ENCODE measurements at places on chromosomes 3 and 15.

DNA sequence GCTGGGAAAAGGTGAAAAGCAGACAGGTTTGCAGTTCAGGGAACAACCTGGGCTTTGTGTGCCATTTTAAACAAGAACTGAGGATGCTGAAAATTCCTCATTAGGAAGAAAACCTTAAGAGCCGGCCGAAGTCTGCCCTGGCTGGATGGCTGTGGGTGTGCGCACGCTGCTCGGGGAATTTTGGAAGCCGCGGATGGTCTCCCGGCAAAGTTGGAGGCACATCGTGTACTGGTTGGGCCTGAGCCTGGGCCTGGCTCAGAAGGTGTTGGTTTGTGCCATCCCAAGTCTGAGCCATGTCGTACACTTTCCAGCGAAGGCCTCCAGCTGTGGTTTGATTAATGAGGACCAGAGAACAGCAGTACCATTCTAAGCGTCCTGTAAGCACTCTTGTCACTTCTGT is 188.2 kb downstream of the ATP10A start:
- no peak for DNase-seq

GRCh38 chr3:189249987-189250386 is 78.2 kb downstream of the TPRG1 start:
- DNase-seq = peak; percentile 3

DNA sequence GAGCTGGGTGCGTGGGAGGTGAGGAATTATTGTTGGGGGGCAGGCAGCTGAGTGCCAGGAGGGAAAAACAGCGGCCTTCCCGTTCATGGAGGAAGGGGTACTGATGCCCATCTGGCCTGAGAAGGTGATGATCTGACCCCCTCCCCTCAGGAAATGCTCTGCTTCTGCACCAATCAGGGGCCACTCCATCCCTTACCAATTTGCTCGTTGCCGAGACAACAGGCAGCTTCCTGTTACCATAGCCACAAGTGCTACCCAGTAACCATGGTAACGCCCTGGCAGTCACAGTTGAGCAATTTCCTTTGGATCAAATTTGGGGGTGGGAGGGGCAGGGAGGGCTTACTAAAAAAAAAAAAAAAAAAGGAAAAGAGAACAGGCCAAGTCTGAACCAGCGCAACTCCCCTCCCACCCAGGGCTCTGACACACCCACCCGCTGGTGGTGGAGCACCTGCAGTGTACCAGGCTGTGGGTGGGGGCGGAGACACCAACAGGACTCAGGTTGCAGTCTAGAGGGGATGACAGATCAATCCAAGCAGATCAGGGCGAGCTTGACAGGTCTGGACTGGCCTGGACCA is 13.7 kb downstream of the CELF6 start:
- no peak for DNase-seq

- no peak for DNase-seq
Measured at GRCh38 chr3:147518465-147518864, 109.3 kb downstream of the ZIC1 start.

- DNase-seq = no peak
Measured at GRCh38 chr3:170493712-170494182, 75.1 kb downstream of the CLDN11 start.

GRCh38 chr3:13370055-13370454 is 50.1 kb downstream of the NUP210 start:
- no peak for DNase-seq

DNA sequence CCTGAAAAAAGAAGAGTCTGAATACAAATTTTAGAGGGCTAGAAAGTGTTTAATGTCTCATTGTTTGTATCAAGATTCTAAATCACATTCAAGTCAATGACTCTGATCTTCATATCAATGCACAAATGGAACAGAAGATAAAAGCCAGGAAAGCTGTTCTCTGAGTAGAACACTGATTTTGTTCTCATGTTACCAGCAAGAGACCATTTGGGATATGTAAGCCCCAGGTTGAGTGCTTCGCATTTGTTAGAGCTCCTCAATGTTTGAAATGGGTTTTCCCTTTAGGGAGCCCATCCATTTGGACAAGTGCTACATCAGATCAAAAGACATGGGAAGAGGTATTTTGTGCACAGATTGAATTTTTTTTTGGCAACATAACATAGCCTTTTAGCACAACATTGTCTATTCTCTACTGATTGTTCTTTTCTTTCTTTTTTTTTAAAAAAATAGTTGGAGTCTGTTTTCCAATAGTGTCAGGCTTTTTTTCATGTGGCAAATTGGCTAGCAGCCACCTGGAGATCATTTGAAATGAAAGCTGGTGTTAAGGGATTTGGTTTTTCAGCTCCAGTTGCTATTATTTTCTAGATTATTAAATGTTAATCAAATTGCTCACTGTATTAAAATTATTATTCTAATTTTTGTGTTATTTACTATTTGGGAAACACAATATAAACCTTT is 74.5 kb upstream of the ZPLD1 start:
- no peak for DNase-seq

DNA sequence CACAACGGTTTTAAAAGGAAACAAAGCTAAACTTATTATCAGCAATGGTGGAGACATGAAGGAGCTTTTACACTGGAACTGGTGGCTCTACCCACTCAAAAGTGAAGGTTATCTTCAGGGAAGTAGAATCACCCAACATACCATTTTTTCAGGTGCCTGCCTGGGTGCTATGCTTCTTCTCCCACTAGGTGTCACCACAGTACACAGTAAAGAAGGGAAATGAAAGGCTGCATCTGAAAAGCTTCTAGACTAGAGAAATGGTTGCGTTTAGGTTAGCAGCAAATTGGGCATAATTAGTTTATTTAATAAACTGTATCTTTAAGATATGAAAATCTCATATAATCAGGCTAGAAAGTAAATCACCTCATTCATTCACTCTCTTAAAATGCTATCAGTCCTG is 47.0 kb upstream of the SELENOK start:
- DNase-seq = no peak

DNA sequence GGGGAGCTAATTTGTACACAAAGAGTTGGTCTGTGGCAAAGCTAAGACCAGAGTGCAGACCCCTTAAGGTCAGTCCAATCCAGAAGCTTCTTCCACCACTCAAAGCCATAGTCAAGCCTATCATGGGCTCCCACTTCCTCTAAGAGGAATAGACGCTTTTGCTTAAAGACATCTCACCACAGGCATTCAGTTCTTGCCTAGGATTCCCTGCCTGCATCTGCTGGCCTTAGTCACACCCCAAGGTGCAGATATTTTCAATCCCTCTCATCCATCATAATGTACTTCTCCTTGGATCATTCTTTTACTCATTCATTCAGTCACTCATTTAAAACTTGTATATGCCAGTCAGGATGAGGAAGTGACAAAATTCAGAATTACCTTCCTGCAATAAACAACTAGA is 179.6 kb upstream of the STT3B start:
- DNase-seq = no peak

- DNase-seq = no peak
Measured at GRCh38 chr15:33722005-33722672, 246.2 kb upstream of the CHRM5 start.

DNA sequence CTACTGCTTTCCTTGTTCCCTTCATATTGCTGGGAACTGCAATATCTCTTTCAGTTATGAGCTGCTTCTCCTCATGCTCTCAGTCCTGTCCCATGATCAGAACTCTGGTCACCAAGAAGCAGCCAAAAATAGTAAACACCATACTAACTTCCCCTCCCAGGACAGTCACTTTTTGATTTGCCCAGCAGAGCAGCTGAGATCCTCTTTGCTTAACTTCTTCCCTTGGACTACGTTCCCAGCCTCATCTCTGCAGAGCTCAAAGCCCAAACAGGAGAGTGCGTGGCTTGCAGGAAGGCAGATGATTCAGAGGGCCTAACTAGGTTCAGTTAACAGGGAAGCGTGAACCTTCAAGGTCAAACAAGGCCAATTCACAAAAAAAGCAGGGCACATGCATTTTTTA is 153.2 kb downstream of the CTNNB1 start:
- DNase-seq = no peak

DNA sequence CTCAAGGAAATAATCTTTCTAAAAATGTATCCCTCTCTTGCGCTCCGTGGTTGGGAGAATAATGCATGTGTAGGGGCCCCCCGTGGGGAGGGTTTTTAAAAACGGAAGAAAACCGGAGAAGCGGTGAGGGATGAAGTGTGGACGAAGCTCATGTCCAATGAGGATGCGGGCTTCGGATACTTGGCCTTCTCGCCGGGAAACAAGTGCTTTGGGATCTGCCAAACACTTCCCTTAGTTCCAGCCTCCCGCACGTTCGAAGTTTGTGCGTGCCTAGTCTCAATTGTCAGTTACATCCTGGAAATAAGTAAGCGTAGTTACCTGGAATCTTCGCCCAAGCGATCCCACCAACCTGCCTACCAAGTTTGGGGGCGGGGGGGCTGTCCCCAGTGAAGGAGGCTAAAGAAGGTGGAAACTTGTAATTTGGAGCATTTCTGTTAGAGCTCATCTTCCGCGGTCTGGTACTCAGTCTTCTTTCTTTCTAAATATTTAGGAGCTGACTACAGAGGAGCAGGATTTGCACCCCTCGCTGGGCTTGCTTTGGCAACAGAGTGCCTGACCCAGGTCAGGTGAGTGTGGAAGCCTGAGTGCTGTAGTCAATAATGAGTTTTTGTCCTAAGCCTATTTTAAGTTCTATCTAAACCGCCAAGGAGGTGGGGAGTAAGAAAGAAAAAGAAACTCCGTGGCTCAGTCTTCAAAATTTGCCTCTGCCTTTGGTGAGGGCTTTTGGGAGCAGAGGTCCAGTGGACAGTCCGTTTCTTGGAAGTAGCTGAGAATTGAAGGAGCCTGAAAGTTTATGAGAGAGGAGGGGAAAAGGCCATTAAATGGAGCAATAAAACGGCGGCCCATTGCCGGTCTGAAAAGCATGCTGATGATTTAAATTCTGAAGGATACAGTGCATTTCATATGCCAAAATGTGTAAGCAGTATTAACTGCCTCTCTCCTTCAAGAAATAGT is 1.1 kb downstream of the ITPR1 start:
- DNase-seq = no peak

DNA sequence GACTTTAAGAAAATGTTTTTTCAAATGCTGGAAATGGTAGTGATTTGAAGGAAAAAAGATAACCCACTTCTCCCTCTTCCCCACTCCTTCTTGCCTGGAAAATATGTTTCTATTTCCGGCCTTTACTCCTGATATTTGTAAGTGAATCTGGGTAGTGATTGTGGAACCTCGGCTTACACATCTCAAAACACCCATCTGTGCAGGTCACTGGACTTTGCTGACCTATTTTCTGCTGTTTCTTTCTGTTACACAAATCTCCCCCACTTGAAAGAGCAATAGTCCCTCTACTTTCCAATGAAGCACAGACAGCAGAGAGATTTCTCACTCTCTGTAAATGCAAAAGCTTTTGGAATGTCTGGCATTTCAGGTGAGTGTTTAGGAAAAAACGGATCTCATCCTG is 76.9 kb upstream of the ICE2 start:
- DNase-seq = no peak

- no peak for DNase-seq
Measured at GRCh38 chr3:4839278-4839677, 140.0 kb upstream of the BHLHE40 start.

GRCh38 chr3:133979553-133979952 is 50.2 kb downstream of the SLCO2A1 start:
- no peak for DNase-seq

GRCh38 chr3:177777699-177778098 is 580.4 kb upstream of the TBL1XR1 start:
- DNase-seq = peak; percentile 39

GRCh38 chr3:196772897-196773296 is 33.2 kb downstream of the PAK2 start:
- DNase-seq = no peak

Data from NCI-H1694 (cell line).